ENCODE measurements at places on chromosomes 6 and 20. TPM values are rescaled to one million over a fixed set of nuclear protein-coding genes. Genes with fewer than 3 reads are reported as not detected.

GRCh38 chr6:24640166-24640565 lies 5.8 kb downstream of the KIAA0319 start:
- DNase-seq: no peak
- no peaks in the 10 kb centered on the region for H3K4me1 ChIP-seq
- H3K27me3 ChIP-seq: no peaks in the 10 kb centered on the region
- H3K4me3 ChIP-seq: no peak overlapping the region
- H3K36me3 ChIP-seq: no peaks in the 10 kb centered on the region

DNA sequence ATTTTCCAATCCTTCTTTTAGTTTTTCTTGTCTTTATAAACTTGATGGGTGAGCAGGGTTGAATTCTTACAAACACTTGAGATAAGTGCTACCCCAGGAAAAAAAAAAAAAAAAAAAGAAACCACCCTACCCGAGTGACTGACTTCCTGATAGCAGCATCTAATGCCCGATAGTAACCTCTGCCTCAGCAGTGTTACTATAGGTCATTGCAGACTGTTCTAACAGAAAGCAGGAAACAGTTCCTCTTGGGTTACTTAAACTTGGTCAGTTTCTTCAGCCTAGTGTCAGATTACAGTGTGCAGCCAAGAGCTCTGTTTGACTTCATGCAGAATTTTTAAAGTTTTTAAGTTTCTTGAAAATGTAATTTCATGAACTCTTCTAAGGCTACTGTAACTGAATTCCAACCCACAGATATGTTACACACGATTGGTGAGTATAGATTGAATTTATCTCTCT lies 2.1 kb downstream of the MYLIP start:
- peak; percentile 60 for DNase-seq
- peak overlapping the region; percentile 96 for H3K27ac ChIP-seq
- H3K27me3 ChIP-seq: no peaks in the 10 kb centered on the region
- peaks cover 44% of the 10 kb centered on the region for H3K4me1 ChIP-seq

DNA sequence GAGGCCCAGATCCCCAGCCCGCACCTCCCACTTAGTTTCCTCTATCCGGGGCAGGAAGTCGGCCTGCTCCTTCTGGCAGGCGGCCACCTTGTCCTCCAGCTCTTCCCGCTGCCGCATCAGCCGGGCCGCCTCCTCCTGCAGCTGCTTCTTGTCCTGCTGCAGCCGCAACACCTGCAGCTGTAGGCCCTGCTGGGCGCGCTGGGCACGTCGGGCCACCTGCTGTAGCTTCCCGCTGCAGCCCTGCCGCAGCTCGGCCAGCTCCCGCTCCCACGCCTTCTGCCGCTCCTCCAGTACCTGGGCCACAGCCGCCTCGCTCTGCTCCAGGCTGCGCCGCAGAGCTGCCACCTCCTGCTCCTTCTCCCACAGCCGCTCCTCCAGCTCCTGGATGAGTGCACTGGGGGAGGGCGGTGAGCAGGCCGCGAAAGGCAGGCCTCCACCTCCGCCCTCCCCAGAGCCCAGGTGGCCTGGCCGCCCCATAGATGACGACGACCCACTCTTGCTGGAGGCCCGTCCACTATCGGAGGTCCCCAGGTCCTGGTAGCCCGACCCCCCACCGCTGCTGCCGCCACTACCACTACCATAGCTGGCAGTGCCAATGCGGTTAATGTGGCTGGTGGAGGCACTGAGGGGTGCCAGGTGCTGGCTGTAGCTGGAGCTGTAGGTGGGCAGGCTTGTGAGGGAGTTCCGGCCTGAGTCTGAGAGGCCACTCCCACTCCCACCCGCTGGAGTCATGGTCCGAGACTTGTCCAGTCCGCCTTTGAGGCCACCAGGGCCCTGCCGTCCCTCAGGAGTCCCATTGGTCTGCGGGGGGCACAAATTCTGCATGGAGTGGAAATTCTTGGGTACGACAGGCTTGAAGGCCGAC lies 6.0 kb upstream of the FASTKD5 start:
- no peaks in the 10 kb centered on the region for H3K27me3 ChIP-seq
- no peak overlapping the region for H3K4me3 ChIP-seq
- H3K4me1 ChIP-seq: peaks cover 13% of the 10 kb centered on the region
- DNase-seq: no peak

GRCh38 chr20:61291166-61291829 lies 39.2 kb downstream of the CDH4 start:
- H3K27me3 ChIP-seq: no peaks in the 10 kb centered on the region
- no peaks in the 10 kb centered on the region for H3K36me3 ChIP-seq
- no peak for DNase-seq
- H3K27ac ChIP-seq: no peak overlapping the region

DNA sequence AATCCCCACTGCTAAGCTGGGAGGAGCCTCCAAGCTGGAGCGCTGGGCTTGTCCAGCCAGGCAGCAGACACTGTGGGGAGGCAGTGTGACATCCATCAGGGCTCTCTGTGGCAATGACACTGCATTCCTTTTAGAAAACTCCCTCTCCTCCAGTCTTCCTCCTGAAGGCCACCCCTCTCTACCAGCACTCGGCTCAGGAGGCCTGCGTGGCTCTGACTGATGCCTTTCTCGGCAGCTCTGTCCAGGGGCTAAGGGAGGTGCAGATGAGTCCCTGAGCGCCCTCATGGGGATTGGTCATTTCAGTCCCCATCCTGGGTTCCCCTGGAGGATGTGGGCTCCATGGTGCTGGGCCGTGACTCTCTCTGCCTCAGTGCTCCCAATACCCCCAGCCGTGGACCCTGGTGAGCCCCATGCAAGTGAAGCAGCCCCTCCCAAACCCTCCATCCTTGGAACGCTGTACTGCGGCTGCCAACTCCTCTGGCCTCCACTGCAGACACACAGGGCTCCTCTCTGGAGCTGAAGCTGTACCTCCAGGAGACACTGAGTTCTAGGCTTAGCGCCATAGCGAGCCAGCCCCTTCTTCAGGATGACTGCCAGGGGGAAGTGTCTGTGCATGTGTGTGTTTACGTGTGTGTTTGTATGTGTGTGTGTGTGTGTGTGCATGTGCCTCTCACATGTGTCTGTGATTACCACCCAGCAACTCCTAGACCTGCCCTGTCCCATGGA lies 209.6 kb downstream of the ERMARD start:
- DNase-seq: no peak
- no peaks in the 10 kb centered on the region for H3K27me3 ChIP-seq
- H3K36me3 ChIP-seq: no peaks in the 10 kb centered on the region
- H3K4me1 ChIP-seq: no peaks in the 10 kb centered on the region
- no peak overlapping the region for H3K4me3 ChIP-seq

GRCh38 chr6:137192821-137193220 lies 19.4 kb upstream of the IL22RA2 start:
- no peaks in the 10 kb centered on the region for H3K4me1 ChIP-seq
- H3K27ac ChIP-seq: no peak overlapping the region
- H3K36me3 ChIP-seq: peaks cover 12% of the 10 kb centered on the region
- DNase-seq: no peak
- H3K4me3 ChIP-seq: no peak overlapping the region

DNA sequence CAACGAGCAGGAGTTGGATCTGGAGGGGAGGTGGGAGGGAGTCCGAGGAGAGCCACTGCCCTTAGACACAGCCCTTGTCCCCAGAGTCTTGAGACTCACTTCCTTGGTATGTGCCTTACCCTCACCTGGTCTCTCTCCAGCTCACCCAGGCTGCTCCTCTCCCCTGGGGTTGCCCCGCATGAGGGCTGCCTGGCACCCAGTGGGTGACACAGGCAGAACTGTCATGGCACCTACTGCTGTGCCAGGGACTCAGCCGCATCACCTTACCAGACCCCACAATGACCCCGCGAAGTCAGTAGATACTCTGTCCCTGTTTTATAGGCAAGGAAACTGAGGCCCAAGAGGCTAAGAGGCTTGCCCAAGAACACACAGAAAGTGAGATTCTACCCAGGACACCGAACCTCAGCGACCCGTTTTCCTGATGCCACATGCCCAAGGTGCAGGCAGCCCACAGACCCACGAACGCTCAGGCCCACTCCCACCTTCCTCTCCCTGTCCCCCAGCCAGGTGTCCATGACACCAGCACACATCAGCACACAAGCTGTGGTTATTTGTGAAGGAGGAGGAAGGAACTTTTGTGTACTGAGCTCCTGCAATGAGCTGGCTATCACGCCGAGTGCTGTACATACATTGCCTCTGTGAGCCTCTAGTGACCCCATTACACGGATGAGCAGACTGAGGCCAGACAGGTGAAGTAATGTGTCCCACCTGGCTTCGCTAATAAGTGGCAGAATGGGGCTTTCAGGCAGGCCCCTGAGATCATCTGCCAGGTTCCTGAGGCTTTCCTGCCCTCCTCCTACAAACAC lies 168.1 kb downstream of the GRM4 start:
- no peaks in the 10 kb centered on the region for H3K36me3 ChIP-seq
- no peak overlapping the region for H3K4me3 ChIP-seq
- H3K4me1 ChIP-seq: no peaks in the 10 kb centered on the region
- no peak for DNase-seq
- no peak overlapping the region for H3K27ac ChIP-seq

- no peak overlapping the region for H3K27ac ChIP-seq
- H3K27me3 ChIP-seq: no peaks in the 10 kb centered on the region
- no peak overlapping the region for H3K4me3 ChIP-seq
- no peaks in the 10 kb centered on the region for H3K36me3 ChIP-seq
- DNase-seq: no peak
These were observed 3.9 kb upstream of the NECAB3 start for GRCh38 chr20:33677991-33678702.

DNA sequence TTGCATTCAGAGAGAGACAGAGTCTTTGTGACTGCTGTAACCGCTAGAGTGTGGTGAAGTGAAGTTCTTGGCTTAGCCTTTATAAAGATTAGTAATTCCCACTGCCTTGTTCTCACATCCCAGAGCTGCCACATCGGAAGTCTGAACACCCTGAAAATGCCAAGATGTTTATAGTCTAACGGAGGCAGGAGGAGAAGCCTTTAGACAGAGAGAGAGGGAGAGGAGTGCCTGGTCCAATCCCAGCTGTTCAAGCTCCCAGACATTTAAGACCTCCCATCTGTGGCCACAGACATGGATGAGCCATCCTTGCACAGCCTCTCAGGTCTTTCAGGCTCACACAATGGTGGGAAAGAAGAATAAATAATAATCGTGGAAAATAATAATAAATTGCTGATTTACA lies 1422.8 kb upstream of the EYS start:
- DNase-seq: no peak
- no peaks in the 10 kb centered on the region for H3K4me1 ChIP-seq
- no peak overlapping the region for H3K4me3 ChIP-seq
- no peaks in the 10 kb centered on the region for H3K27me3 ChIP-seq

GRCh38 chr6:159463119-159463829 lies 229.8 kb downstream of the SOD2 start:
- no peak overlapping the region for H3K4me3 ChIP-seq
- no peak for DNase-seq
- no peaks in the 10 kb centered on the region for H3K36me3 ChIP-seq
- H3K4me1 ChIP-seq: peaks cover 5% of the 10 kb centered on the region

DNA sequence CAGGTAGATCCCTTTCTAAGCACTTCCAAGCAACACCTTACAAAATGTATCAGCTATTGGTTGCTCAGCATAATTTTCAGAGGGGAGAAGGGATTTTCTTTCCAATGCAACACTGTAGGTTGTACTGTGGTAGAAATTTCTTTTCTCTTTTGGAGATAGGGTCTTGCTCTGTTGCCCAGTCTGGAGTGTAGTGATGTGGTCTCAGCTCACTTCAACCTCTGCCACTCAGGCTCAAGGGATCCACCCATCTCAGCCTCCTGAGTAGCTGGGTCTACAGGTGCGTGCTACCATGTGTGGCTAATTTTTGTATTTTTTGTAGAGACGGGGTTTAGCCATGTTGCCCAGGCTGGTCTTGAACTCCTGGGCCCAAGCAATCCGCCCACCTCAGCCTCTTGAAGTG lies 16.3 kb downstream of the RAD21L1 start:
- no peak overlapping the region for H3K4me3 ChIP-seq
- no peaks in the 10 kb centered on the region for H3K36me3 ChIP-seq

GRCh38 chr20:598133-598850 lies 11.8 kb downstream of the TCF15 start:
- H3K27me3 ChIP-seq: no peaks in the 10 kb centered on the region
- no peak overlapping the region for H3K27ac ChIP-seq
- H3K4me3 ChIP-seq: no peak overlapping the region
- H3K4me1 ChIP-seq: no peaks in the 10 kb centered on the region

Gene NUDT3
- 98.9 TPM for total RNA-seq

Gene OOEP
- total RNA-seq: not detected

Gene POPDC3
- not detected for total RNA-seq

Gene VGLL2
- not detected for total RNA-seq

Gene DEFB124
- total RNA-seq: not detected

Gene GSTA2
- not detected for total RNA-seq

Gene TINAG
- not detected for total RNA-seq

Gene SAMD10
- total RNA-seq: 6.4 TPM

Gene MUC22
- not detected for total RNA-seq

Gene PREP
- total RNA-seq: 15.7 TPM

Gene REPS1
- 51.5 TPM for total RNA-seq

Gene TMEM63B
- total RNA-seq: 41.7 TPM

Gene MEA1
- total RNA-seq: 61.7 TPM

Gene PAK5
- not detected for total RNA-seq

Gene CYP21A2
- 0.24 TPM for total RNA-seq

Measured in thyroid gland (tissue), 4 donors.